T-helper 2 cell (primary cell): ENCODE measurements at places on chromosomes 11 and 22.

- DNase-seq: no peak
These were observed 15.2 kb upstream of the NUP160 start for GRCh38 chr11:47863189-47863897.

DNA sequence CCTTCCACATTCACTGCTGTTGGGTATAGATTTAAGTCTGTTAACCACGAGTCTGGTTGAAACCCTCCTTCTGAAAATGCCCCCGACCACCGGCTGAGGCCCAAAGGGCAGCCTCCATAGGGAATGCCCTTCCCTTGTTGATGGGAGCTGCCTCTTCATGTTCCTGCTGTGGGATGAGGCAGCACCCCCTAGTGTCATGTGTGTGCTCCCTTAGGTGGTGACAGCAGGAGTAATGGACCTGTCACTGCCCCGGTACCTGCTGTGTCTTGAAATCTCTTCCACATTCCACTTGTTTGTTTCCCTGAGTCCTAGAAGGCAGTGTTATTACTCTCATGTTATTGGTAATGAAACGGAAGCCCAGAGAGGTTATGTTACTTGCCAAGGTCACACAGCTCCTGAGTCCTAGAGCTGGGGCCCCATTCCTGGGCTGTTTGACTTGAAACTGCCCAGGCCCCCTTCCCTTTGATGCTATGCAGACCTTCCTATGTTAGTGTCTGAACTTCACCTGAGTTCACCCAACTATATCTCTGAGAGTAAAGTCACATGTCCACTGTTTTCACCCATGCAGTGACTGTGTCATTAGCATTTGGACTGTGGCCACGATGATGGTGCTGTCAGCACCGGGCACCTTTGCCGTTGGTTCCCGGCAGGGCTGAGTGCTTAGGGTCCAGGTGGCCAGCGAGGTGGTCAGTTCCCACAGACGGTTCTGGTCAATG is 234.3 kb downstream of the TBC1D22A start:
- DNase-seq: no peak

DNA sequence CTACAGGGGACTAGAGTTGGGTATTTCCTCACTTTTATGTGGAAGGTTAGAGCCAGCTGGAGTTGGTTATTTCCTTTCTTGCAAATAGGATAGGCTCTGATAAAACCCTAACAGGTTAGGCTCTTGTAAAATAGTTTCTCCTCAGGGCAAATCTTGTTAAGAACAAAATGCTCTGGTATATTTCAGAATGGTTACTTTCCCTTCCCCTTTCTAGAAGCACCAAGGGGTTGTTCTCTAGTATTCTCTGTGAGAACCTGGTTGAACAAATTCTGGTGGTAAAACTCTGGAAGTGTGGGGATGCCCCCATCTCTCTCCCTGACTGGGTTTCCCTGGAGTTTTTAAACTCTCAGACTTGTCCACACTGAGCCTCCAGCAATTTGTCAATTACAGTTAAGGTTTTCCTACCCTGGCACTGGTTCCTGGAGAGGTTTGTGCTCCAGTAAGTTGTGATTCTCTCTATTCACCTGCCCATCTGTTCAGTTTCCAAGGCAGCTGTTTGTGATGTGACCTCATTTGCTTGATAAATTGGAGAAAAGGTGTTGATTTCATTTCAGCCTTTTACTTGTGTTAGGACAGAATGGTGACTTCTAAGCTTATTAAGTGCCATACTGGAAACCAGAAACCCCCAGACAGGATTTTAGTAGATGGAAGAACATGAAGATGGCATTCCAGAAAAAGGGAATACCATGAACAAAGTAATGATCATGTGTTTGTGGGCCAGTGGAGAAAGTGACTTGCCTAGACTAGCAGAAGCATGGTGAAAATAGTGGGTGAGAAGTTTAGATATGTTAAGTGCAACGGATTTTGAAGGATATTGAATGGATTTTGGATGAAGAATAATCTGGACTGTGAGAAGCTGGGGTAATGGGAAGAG is 64.6 kb downstream of the EXT2 start:
- no peak for DNase-seq

GRCh38 chr11:3176487-3176886 is 11.4 kb upstream of the OSBPL5 start:
- no peak for DNase-seq

- no peak for DNase-seq
These were observed 3.1 kb downstream of the CSNK2A3 start for GRCh38 chr11:11349870-11350337.

DNA sequence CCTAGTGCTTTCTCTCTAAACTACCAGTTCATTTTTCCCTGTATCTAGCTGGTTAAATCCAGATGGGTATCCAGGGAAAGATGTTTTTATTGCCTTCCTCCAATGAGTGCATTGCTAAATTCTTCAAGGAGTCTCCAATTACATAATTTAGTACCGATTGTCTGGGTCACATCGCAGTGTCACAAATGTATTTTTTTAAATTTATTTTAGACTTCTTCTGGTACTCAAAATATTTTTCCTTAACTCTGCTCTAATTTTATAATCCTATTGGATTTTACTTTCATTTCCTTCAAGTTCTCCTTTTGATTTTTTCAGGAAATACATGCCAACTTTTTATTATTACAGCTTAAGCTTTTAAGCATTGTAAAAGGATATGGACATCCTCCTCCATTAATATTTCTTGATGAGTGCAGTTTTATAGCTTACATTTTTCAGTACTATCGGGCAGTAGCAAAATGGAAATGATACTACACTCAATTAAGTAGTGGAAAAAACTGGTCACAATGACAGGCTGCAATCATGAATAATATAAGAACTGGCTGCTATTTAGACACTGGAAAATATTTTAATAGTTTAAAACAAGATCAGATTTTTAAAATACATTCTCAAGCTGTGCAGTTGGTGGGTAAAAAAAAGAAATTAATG is 20.3 kb downstream of the BBOX1 start:
- no peak for DNase-seq

GRCh38 chr22:50138988-50139387 is 31.5 kb upstream of the PANX2 start:
- DNase-seq: no peak

DNA sequence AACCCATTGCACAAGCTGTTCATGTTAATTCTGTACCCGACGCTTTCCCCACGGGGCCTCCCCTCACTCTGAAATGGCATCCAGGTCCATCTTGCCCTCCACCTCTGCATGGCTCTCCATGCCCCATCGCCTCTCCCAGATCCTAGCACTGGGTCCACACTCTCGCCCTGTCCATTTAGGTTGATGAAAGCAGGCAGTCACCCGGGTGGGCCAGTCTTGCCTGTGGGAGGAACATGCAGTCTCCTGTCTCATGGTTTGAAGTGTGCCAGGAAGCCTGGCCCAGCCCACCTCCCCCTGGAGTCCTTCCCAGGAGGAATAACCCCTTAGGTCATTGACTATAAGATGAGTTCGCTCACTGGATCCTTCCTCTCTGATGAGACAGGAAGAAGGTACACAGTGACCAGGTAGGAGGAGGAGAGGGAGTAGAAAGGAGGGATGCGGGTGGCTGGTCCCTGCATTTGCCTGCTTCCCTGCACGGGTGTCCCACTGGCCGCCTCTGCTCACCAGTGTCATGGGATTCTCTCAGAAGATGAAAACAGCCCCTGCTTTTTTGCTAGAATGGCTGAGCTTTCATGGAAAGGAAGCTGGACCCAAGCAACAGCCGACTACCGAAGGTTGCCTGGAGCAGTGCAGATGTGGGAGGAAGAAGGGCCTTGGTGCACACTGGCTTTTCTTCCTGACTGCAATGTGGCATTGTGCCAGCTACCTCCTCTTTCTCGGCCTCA is 6.8 kb downstream of the TMEM121B start:
- DNase-seq: no peak

DNA sequence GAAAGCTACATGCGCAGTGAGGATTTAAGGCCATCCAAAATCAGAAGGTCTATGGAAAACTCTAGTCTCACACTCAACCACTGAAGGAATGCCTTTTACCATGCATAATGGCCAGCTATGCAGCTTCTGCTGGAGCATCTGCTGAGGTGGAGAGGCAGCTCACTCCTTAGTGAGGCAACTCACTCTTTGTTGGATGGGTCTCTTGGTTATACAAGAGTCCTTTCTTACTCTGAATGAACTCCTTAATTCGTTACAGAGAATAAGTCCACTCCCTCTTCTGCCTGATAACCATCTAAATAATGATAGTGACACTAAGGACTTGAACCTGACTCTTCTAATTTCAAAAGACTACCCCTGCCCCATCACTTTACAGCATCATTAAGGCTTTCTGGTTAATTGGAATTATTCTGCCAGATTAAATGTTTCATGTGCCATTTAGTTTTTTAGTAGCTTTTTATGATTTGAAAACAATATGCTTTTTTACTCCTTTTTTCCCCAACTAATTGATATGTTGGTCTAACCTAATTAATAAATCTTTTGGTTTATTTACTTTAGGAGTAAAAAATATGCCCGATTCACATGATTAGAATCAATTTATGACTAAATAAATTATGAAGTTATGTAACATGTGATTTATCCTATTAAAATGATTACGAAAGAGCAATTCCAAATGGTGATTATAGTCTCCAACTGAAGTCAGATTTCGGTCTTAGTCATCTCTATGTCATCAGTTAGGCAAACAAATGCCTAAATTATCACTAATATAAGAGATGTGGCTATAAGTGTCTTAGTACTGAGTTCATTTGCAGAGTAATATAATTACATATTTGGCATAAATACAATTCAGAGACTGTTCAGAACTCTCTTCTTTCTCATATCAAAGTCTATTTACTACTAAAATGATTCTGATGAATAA is 286.7 kb upstream of the CCDC90B start:
- DNase-seq: no peak

DNA sequence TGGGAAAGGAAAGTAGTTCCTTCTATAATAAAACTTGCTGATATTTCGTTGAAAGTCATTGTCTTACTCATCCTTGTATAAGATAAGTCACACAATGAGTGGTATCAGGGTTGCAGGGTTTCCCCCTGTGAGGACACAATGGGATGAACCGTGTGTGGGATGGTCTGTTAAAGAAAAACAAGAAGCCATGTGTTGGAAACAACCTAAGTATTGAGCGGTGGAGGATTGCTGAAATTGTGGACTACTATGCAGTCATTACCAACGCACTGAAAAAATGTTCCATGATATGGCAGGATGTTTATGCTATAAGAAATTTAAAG is 28.6 kb downstream of the PTPRJ start:
- DNase-seq: peak; percentile 93

DNA sequence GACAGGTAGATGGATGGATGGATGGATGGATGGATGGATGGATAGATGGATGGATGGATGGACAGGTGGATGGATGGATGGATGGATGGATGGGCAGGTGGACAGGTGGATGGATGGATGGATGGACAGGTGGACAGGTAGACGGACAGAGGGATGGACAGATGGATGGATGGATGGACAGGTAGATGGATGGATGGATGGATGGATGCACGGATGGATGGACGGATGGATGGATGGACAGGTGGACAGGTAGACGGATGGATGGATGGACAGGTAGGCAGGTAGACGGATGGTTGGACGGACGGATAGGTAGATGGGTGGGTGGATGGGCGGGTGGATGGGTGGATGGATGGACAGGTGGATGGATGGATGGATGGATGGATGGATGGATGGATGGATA is 24.3 kb downstream of the PDGFB start:
- no peak for DNase-seq

GRCh38 chr11:95562196-95562921 is 227.2 kb downstream of the FAM76B start:
- DNase-seq: no peak

DNA sequence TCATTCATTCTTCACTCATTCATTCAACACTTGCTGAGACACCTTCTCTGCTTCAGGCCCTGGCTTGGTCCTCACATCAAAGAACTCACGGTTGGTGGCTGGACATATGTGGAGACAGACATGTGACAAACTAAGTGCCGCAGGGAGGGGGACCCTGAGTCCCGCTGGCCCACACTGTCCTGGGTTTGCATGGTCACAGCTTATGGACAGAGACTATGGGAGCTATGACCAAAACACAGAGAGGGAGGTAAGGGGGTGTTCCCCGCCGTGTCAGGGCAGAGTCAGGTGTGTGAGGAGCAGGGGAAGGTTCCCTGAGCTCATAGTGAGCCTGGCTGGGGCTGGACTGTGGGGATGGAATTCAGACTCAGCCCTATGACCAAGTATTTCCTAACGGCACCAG is 123.1 kb downstream of the MPPED1 start:
- no peak for DNase-seq

GRCh38 chr11:106306942-106307341 is 229.5 kb downstream of the AASDHPPT start:
- DNase-seq: no peak

GRCh38 chr11:115649461-115649860 is 145.2 kb upstream of the CADM1 start:
- no peak for DNase-seq

DNA sequence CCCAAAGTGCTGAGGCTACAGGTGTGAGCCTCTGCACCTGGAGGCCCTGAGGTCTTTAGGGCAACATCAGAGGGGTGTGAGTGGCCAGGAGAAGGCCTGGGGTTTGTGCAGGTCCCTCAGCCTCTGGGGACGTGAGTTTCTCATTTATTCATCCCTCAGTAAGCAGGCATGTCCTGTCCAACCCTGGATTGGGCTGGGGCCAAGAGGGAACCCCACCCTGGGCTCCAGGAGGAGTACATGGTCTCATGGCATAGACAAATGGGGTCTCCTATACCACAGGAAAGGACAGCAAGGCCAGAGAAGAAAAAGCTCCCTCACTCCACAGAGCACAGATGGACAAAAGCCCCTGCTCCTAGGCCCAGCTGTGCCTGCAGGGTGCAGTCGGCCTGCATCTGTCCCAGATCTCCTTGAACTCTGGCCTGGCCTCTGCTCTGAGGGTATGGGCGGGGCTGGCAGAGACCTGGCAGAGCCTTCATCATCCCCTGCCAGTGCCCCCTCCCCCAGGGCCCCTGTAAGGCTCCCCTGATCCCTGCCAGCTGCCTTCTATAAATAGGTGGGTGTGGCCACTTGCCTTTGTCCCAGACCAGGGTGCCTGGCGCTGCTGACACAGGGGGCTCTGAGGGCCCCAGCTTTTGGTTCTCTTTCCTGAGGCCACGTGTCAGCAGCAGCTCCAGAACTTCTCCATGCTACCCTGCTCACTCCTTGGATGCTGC is 34.6 kb downstream of the A4GALT start:
- DNase-seq: no peak

DNA sequence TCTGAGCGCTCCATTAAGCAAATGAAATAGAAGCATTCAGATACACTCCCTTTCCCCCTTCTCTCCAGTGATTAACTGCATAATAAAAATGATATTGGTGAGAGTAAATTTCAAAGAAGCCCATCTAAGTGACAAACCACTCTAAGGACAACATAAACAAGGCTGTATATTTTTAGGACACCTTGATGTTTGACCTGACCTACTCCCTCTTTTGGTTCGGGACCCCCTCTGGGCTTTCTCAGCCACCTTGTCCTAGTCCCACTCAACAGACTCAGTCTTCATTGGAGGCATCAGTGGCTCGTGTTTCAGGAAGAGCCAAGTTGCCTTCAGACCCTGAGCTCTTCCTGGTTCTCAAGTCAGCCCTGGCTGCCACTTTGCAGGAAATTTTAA is 182.3 kb upstream of the NCAM1 start:
- DNase-seq: no peak
